Astrocyte (in vitro differentiated cells and primary cell): ENCODE measurements at places on chromosomes 2 and 18.

DNA sequence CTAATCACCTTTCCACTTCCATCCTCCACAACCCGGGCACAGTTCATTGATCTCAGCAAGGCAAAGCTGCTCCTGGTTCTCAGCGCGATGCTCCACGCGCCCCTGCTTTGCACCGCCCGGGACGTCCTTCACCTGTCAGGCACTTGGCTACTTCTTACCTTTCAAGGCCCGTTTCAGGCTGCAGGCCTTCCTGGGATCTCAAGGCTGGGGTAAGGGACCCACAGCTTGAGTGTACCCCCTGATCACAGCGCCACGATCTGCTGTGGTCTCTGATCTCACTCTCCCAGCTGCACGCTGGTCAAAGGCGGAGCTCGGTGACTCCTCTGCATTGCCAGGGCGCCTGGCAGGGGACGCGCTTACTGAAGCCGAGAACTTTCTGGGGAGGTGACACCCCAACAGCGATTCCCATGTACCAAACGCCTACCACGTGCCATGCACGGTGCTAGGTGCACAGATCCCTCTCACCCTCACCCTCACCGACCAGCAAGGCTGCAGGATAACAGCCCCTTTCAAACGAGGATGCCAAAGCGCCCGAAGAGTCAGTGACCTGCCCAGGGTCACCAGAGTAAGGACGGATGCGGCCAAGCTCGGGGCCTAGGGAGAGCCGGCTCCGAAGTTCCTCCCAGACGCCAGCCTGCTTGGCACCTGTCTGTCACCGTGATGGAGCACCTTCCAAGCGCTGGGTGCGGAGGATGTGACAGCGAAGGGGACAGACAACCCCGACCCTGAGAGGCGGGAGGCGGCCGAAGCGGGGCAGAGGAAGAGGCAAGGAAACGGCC, 818 bp downstream of the ITGB1BP1 start:
- no peak for DNase-seq

GRCh38 chr2:20611077-20611843, 39.6 kb downstream of the HS1BP3 start:
- DNase-seq, result peak; percentile 98

DNA sequence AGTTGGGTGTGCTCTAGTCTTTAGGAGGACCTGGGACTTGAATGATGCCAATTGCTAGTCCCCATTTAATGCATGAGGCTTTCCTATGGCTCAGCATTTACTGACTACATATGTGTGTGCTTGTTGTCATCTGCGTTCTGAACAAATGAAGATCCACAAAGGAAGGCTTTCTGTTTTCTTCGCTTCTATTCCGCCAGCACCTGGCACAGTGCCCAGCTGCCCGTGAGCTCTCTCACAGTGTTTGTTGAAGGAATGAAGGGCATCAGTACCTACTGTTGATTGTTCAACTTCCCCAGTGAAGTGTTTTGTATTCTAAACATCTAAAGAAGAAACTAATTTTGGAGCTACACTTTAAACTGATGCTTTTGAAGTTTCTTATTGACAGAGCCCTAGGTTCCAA, 122.4 kb upstream of the LINC00305 start:
- DNase-seq, result no peak

- no peak for DNase-seq
Observed at GRCh38 chr2:167820488-167820887, 426.9 kb downstream of the STK39 start.

GRCh38 chr2:30511122-30512083, 64.4 kb downstream of the LCLAT1 start:
- peak; percentile 32 for DNase-seq

- DNase-seq, result peak; percentile 53
Observed at GRCh38 chr2:23601301-23601965, 216.5 kb downstream of the KLHL29 start.

- DNase-seq, result peak; percentile 87
Observed at GRCh38 chr18:12031846-12032245, 50.5 kb downstream of the IMPA2 start.

- peak; percentile 48 for DNase-seq
Observed at GRCh38 chr2:42957109-42957860, 164.9 kb upstream of the HAAO start.

- no peak for DNase-seq
Observed at GRCh38 chr18:3799515-3799914, 349.5 kb downstream of the TGIF1 start.

DNA sequence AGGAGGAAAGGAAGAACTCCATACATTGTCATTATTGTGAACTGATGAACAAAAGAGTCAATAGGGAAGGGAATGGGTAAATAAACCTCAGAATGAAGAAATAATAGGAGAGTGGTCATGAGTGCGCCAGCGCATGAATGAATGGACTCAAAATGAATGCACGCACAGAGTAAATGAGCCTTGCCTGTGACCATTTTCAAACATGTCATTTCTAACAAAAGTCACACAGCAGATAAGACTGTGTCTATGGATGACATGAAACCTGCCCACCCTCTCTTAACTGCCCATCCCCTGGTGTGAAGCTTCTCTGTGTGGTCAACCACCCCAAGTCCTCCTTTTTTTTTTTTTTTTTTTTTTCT, 121.1 kb upstream of the TEX51 start:
- no peak for DNase-seq

GRCh38 chr18:31954349-31954748, 11.4 kb upstream of the TRAPPC8 start:
- DNase-seq, result peak; percentile 40
